ENCODE measurements at places on chromosomes 5 and 9. TPM values are rescaled to one million over a fixed set of nuclear protein-coding genes. Genes with fewer than 3 reads are reported as not detected.

- DNase-seq, result no peak
Observed at GRCh38 chr5:105882956-105883481, 1787.7 kb downstream of the EFNA5 start.

DNA sequence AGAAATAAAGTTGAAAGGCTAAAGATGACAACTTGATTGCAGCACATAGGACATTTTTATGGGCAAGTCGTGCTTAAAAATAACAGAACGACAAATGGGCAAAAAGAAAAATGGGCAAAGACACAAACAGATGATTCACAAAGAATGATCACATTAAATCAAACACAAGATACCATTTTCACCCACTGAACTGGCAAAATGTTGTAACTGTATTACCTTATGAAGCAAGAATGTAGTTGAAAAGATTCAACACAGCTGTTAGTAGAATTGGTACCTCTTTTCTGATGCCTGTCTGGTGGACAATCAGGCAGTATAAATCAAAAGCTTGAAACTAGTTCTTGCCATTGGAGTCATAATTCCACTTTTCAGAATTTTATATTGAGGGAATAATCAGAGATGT lies 81.0 kb upstream of the PALM2AKAP2 start:
- DNase-seq, result peak; percentile 51

The IL17B gene
- polyA plus RNA-seq, result 0.34 TPM

The HAND1 gene
- not detected for polyA plus RNA-seq

GRCh38 chr9:94498801-94499453 lies 56.0 kb upstream of the PCAT7 start:
- DNase-seq, result no peak

DNA sequence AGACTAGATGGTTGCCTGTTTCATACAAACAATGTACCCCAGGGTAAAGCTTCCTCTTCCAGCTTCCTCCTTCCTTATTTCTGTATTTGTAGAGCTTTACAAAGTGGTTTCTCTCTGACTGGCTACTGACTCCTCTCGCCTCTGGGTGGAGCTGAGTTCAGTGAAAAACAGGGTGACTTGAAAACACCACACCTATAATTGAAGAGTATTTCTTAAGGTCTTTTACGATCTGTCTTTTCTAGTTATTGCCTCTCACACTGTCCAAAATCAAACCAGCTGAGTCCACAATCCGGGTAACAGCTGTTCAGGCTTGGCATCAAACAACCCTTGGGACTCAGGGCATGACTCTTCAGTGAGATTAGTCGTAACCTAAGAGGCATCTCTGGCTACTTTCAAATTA lies 200.4 kb downstream of the ARRDC3 start:
- peak; percentile 23 for DNase-seq

- DNase-seq, result no peak
Observed at GRCh38 chr5:132411304-132412013, 41.9 kb downstream of the SLC22A5 start.

- DNase-seq, result no peak
Observed at GRCh38 chr5:151224372-151224771, 480 bp upstream of the CCDC69 start.

The FOXD4 gene
- polyA plus RNA-seq, result 0.06 TPM

The CNTFR gene
- 0.18 TPM for polyA plus RNA-seq

DNA sequence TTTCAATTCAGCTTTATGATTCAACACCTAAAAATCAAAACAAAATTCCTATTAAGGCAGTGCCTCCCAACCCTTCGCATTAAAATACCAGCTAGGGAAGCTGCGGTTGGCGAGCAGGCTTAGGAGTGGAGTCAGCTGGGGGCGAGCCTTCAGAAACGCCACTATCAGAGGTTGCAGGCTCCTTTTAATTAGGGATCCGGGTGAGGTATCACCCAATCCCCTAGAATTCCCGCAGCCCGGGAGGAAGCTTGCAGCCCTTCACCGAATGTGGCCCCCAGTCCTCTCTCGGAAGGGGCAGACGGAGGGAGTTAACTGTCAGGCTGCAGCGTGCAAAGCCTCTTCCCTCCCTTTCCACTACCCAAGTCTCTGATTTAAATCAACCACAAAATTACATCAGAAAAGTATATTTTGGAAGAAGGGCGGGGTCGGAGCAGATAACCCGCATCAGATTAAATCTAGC lies 1.7 kb downstream of the STC2 start:
- peak; percentile 94 for DNase-seq

DNA sequence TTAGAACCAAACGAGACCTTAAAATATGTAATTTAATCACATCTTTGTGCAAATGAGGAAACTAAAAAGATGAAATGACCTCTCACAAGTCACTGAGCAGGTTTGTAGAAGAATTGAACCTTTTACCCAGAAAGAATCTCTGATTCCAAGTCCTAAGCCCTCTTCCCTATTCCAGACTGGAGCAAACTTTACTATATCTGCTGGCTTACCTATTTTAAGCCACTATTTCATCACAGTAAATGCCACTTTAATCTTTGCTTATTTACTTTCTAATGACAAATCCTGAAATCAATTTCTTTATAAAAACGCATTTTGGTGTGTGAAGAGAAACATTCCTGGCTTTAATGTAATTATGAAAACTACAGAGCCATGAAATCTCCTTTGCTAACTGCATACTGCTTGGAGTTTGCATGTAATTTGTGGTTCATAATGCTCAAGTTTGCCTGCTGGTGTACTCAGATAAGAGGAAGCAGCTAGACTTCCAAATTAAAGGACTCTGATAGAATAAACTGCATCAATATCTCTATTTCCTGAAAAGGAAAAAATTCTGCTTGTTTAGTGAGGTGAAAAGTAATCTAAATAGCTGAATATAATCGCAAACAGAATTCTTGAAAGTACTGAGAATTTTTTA lies 121.2 kb downstream of the RAB3C start:
- no peak for DNase-seq

DNA sequence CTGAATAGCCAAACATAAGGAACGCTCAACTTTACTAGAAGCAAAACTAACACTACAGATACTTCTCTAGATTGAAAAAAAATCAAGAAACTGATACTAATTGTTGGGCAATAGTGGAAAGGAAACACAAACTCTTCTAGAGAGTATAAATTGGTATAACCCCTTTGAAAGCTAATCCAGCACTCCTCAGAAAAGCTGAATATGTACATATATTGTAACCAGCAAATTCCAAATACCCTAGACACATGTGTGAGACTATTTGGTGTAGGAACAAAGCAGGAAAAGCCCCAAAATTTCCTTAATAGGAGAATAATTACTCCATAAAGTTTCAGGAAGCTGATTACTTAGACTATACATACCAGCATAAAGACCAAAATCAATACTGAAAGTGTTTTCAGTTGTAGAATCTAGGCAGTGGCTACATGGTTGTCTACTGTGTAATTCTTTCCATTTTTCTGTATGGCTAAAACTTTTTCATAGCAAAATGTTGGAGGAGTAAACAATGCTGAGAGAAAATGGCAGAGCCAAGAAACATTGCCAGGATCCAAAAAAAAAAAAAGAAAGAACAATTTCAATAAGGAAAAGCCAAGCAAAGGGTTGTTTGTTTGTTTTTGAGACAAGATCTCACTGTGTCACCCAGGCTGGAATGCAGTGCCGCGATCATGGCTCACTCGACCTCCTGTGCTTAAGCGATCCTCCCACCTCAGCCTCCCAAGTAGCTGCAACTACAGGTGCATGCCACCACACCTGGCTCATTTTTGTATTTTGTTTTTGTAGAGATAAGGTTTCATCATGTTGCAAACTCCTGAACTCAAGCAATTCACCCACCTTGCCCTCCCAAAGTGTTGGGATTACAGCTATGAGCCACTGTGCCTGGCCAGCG lies 15.0 kb downstream of the SKP1 start:
- DNase-seq, result no peak

GRCh38 chr5:165981671-165982070 lies 2309.8 kb upstream of the WWC1 start:
- DNase-seq, result no peak

GRCh38 chr9:111759762-111760639 lies 34.7 kb downstream of the SHOC1 start:
- peak; percentile 90 for DNase-seq

DNA sequence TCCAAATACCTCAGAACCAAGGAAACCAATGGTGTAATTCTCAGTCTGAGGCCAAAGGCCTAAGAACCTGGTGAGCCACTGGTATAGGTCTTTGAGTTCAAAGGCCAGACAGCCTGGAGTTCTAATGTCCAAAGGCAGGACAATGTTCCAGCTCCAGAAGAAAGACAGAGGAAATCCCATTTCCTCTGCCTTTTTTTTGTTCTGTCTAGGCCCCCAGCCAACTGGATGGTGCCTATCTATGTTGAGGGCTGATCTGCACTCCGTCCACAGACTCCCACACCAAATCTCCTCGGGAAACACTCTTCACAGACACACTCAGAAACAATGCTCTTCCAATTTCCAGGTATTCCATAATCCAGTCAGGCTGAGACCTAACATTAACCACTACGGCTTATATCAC lies 30.1 kb downstream of the FNIP1 start:
- no peak for DNase-seq

Measured in fibroblast of lung (primary cell).